ENCODE measurements at places on chromosomes 1 and 21.

DNA sequence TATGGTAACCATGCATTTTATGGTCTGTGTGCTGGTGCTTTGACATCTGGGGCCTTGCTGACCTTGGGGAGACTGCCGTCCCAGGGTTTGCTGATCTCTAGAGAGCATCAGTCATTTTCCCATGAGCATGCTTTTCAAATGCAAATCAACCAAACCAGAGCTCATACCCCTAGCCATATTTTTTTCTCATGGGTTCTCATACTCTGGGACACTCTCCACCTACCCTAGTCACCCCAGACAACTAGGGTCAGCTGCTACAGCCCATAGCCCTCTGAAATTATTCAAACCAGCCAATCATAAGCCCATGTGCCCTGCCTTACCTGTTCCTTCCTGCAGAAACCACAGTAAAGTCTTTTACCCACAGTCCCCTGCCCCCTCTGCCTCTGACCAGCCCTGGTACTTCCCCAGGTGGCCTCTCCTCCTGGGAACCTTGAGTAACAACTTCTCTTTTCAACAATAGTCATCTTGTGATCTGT lies 132.0 kb downstream of the MAP3K21 start:
- DNase-seq = peak; percentile 37

- DNase-seq = no peak
Observed at GRCh38 chr1:226732856-226733291, 6.2 kb downstream of the ITPKB start.

DNA sequence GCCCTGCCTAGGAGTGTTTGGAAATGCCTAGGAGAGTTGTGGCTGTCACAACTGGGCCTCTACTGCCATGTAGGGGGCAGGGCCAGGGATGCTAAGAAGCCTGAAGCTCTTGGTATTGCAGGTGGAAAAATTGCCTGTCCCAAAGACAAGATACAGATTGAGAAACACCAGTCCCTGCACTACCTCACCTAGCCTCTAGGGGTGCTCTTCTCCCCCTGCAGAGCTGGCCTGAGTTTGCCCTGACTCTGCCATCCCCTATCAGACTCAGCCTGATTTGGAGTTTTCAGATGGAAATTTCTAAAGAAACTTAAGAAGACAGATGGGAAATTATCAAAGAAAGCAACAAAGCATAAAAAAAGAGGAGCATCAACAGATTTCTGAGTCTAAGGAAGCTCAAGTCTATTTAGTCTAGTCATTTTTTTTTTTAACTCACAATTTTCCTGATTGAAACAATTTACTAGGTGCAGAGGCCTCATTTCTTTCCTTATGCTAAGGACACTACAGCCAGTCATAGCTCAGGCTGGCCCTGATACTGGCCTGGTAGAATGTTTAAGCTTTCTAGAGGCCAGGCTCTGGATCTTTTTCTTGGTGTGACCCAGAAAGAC lies 61.4 kb upstream of the LRRN2 start:
- peak; percentile 54 for DNase-seq

- DNase-seq = peak; percentile 40
Observed at GRCh38 chr1:48688102-48688760, 88.5 kb downstream of the BEND5 start.

GRCh38 chr1:156970017-156970416 lies 49.6 kb downstream of the LRRC71 start:
- no peak for DNase-seq

DNA sequence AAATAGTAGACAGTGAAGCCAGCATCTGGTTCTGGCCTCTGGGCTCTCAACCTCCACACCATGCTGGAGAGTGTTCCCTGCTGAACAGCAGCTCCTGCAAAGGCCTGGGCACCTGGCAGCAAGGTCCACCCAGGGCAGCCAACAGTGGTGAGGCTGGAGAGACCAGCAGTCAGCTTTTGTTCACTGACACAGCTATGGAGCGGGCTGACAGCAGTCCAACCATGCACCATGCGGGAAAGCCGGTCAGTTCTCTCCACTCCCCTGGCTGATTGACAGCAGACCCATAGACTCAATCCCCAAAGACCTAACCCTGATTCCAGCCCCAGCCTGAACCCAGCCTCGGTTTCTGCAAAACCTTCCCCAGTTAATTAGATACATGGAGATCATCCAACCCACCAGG lies 49.0 kb downstream of the KLHDC7A start:
- DNase-seq = no peak

GRCh38 chr1:170791941-170792340 lies 128.0 kb downstream of the PRRX1 start:
- no peak for DNase-seq

DNA sequence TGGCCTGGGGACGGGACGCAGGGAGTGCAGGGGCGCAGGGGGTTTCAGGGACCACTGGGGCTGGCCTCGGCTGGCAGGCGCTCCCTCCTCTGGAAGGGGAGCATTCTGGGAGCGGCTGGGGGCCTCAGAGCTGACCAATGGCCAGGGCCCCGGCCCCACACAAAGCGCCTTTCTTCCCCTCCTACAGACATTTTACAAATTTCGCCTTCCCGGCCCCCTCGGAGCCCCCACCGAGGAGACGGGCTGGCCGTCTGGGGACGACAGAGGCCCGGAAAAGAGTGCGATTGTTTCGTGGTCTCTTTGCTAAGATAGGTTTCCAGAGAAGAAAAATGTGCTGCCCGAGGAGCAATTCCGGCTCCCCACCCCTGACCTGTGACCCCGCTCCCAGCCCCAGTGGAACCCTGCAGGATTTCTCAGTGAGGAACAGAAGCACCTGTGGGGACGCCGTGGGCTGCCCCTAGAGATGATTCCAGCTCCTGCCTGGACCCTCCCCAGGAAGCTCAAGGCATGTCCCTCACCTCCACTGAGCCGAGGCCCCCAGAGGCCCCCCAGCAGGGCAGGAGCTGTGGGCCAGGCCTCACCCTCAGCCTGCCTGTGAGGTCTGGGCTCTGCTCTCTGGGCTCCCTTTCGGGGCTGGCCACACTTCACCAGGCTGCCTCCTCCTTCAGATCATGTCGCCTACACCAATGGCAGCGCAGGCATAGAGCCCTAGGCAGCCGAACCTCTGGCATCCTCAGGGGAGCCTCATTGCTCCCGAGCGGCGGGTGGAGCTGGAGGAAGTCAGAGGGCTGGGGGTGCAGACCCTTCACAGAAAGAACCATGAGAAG lies 15.0 kb upstream of the PLEKHG5 start:
- no peak for DNase-seq

DNA sequence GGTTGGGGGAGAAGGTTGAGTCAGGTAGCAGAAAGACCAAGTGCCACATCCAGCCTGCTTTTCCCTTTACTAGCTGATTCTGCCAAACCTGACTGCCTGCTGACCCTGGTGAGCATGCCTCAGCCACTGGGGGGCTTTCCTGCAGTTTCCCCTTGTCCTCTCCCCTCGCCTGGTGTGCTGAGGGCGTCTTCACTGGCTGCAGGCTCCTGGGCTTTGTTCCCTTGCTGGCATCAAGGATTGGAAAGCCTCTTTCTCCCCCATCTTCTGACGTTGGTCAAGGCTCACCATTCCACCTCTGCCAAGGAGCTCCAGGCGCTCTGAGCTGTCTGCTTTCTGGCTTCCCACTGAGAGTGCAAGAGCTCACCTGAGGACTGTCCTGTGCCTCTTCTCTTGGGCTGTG lies 28.4 kb downstream of the MAN1C1 start:
- DNase-seq = no peak

DNA sequence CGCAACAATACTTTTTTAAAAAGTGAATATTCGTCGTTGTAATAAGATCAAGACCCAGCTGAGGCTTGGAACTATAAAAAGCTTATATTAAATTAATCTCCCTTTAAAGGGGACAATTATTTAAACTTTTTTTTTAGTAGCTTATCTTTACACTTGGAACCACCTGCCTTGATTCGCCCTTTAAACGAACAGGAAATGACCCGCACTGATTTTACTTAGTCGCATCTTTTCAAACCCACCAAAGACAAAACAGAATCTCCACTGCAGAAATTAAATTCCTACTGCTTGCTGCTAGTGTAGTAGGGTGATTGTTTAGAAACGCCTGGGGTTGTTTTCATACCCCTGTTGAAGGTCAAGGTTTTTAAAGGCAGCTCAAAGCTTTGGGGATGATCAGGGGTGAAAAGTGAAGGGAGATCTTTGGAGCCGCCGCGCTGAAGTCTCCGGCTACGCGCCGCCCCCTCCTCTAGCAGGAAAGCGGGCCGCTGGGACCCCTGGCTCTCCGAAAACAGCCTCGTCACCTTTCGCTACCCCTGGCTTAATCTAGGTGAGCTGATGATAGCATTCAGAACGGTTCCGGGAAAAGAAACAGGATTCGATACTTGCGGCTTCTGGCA lies 163.4 kb downstream of the RUNX1 start:
- DNase-seq = no peak

- DNase-seq = no peak
Observed at GRCh38 chr21:36282568-36283230, 37.3 kb upstream of the MORC3 start.

- no peak for DNase-seq
Observed at GRCh38 chr1:173255214-173255813, 48.2 kb upstream of the TNFSF4 start.

DNA sequence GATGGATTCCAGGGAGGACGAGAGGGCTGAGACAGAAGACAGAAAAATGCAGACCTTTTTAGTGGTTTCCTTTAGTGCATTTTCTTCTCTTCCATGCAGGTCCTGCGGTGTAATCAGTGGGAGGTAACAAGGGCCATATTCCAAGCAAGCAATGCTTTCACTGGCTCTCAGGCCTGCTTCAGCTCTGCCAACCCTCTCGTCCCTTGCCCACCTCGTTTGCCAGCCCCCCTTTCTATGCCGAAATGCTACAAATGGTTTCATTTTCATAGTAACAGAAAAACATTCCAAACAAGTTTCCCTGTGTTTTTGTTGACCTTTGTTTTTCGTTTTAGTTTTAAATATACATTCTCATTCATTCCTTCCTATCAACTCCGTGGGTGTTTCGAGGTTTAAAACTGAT lies 443.1 kb downstream of the TTLL7 start:
- no peak for DNase-seq

DNA sequence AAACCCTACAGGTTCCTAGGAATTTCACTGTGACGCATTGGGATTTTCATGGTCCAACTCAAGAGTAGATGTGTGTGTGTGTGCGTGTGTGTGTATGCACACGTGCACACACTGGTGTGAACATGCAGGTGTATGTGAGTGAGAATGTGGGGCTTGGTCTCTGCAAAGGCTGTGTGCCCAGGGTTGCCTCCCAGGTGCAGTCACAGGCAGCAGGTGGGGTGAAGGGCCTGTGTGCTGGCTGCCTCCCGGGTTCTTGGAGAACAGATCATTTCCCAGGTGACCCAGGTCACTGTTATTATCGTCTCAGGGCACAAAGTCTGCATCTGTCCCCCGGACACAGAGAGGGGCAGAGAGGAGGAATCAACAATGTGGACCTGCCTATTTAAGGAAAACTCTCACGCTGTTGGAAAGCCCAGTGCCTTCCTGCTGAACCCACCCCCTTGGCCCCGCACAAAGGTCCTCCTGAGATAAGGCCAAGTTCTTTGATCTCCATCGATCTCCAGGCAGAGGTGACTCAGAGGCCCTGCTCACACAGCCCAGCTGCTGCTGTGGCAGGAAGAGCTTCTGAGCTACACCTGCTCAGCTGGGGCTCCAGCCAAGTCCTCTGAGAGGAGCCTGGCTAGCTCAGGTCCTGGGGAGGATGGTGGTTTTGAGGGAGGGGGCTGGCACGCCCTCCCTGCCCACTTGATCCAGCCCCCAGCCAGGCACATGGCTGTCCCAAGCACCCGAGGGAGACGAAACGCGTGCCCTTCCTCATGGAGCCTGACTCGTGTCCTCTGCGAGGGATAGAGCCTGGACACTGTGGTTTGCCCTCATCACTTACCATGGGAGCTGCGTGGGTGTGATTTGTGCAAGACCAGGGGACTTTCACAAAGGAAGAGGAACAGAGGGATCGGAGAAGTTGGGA lies 134.0 kb upstream of the ARHGEF16 start:
- DNase-seq = no peak

- DNase-seq = no peak
Observed at GRCh38 chr21:44443291-44443890, 11.9 kb upstream of the LRRC3 start.

DNA sequence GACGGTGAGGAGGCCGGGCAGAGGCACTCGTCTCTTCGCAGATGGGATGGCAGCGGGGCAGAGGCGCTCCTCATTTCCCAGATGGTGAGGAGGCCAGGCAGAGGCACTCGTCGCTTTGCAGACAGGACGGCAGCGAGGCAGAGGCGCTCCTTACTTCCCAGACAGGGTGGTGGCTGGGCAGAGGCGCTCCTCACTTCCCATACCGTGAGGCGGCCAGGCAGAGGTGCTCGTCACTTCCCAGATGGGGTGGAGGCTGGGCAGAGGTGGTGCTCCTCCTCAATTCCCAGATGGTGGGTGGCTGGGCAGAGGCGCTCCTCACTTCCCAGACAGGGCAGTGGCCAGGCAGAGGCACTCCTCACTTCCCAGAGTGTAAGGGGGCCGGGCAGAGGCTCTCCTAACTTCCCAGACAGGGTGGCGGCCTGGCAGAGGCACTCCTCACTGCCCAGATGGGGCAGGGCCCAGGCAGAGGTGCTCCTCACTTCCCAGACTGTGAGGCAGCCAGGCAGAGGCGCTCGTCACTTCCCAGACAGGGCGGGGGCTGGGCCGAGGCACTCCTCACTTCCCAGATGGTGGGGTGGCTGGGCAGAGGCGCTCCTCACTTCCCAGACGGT lies 9.9 kb downstream of the TCHHL1 start:
- DNase-seq = no peak

- DNase-seq = peak; percentile 84
Observed at GRCh38 chr1:206579747-206580437, 32.4 kb downstream of the EIF2D start.

GRCh38 chr1:212485913-212486618 lies 53.3 kb downstream of the NENF start:
- no peak for DNase-seq

DNA sequence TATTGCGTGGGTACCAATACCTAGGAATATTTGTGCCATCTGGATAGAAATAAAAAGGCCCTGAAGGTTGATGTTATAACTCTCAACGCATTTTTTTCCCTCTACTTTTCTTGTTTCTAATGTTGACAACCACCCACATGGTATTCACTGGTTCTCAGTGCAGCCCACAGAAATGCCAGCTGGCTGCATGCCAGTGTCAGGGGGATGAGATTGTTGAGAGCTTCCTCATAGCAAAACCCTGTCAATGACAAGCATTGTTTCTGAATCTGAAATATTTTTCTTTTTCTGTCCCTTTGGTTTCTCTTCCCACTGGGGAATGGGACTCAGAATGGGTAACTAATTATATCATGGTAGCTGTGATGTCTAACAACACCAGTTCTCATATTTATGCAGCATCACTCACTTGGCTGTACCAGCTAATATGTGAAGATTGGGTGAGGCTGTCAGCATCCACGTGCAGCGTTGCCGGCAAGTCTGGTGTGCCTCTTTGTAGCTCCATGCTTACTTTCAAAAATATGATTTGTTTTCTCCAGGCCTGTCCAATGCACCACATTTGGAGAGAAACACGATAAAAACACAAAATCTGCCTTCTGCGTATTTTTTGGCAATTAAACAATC lies 284.6 kb downstream of the PTBP2 start:
- DNase-seq = no peak

- no peak for DNase-seq
Observed at GRCh38 chr1:220497220-220497947, 30.6 kb upstream of the MARK1 start.

- no peak for DNase-seq
Observed at GRCh38 chr21:21000591-21001175, 2.5 kb downstream of the NCAM2 start.

- no peak for DNase-seq
Observed at GRCh38 chr1:2470290-2471158, 5.6 kb upstream of the PLCH2 start.

GRCh38 chr1:93995837-93996536 lies 86.8 kb upstream of the GCLM start:
- DNase-seq = no peak

- DNase-seq = no peak
Observed at GRCh38 chr21:35927262-35927661, 133.1 kb downstream of the SETD4 start.

Data from GM13976 (cell line).